ENCODE measurements at places on chromosomes 13 and 19. TPM values are rescaled to one million over a fixed set of nuclear protein-coding genes. Genes with fewer than 3 reads are reported as not detected.
A peak's percentile ranks its signal among the peaks of the same experiment; 100 is the strongest.

The TMEM272 gene
- not detected for total RNA-seq

The MED25 gene
- 34.4 TPM for total RNA-seq

The NXNL1 gene
- not detected for total RNA-seq

The PGLYRP2 gene
- 0.05 TPM for total RNA-seq

The CRLF1 gene
- total RNA-seq, result not detected

The APLP1 gene
- total RNA-seq, result 2.5 TPM

The ZNF728 gene
- total RNA-seq, result 0.34 TPM

The LILRB3 gene
- total RNA-seq, result not detected

The CEACAM20 gene
- not detected for total RNA-seq

The ZFP28 gene
- 8.1 TPM for total RNA-seq

The EID2B gene
- 2.2 TPM for total RNA-seq

The DYRK1B gene
- 37.2 TPM for total RNA-seq

- peak; percentile 72 for DNase-seq
Measured at GRCh38 chr19:52748336-52748950, 13.6 kb upstream of the ZNF611 start.

GRCh38 chr19:36030264-36031148 is 2.2 kb downstream of the CLIP3 start:
- DNase-seq, result no peak

DNA sequence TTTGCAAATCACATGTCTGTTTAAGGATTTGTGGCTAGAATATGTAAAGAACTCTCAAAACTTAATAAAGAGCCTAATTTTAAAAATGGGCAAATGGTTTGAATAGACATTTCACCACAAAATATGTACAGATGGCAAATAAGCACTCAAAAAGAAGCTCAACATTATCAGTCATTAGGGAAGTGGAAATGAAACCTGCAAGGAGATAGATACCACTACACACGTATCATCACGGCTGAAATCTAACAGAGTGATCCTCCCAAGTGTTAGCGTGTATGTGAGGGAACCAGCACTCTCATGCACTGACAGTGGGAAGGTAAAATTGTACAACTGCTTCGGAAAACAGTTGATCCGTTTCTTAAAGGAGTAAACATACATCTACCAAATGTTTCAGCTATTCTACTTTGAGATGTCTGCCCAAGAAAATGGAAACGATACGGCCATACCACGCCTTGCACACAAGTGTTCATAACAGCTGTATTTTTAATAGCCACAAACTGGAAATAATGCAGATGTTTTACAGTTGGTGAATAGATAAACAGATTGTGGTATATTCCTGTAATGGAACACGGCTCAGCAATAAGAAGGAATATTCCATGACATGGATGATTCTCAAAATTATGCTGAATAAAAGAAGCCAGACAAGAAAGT is 14.5 kb downstream of the ARHGEF7 start:
- no peak for DNase-seq

DNA sequence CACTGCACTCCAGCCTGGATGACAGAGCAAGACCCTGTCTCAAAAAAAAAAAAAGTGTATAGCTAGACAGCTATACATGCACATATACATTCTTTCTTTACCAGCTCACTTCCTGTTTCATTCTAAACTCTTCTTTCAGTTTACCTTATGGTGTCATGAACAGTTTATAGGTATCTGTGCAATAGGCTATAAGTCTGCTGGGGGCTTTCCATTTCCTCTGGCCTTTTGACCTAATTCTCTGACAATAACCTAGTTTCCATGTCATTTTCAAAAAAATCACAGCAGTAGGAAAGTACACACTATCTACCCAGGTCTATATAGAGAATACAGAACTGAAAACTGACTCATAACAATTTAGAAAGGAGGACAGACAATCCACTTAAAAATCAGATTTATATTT is 24.4 kb upstream of the URAD start:
- DNase-seq, result no peak

DNA sequence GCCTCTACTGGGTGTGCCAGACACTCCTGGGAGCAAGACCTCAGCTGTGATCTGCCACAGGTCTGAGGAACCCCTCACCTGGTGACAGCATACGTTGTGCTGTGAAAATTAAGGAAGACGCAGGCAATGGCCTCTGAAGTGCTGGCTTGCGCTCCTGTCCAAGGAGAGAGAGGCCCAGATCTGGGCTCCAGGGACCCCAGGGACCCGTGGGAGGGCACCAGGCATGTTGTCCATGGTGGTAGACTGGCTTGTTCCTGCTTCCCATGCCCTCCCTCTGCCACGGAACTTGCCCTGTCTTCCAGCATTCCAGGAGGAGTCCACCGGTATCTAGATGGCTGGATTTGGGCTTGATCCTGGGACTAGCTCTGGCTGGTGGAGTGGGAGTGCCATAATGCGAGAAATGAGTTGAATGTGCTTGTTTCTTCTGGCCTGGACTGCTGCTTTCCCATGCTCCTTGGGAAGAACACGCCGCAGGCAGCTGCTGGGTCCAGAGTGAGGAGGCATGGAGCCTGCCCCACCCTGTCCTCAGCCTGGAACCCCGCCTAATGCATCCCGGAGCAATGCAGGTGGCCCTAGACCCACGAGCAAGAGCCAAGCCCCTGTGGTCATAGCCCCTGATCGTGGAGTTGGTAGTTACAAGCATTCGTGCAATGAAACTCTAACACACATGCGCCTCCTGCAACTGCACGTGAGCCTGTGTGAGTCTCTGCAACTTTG is 190.2 kb downstream of the TEX29 start:
- no peak for DNase-seq

- peak; percentile 16 for DNase-seq
Measured at GRCh38 chr19:17997969-17998826, 9.8 kb upstream of the ARRDC2 start.

- DNase-seq, result no peak
Measured at GRCh38 chr13:110284779-110285484, 22.0 kb downstream of the COL4A1 start.

- DNase-seq, result no peak
Measured at GRCh38 chr19:6997679-6998445, 23.4 kb downstream of the MBD3L2B start.

DNA sequence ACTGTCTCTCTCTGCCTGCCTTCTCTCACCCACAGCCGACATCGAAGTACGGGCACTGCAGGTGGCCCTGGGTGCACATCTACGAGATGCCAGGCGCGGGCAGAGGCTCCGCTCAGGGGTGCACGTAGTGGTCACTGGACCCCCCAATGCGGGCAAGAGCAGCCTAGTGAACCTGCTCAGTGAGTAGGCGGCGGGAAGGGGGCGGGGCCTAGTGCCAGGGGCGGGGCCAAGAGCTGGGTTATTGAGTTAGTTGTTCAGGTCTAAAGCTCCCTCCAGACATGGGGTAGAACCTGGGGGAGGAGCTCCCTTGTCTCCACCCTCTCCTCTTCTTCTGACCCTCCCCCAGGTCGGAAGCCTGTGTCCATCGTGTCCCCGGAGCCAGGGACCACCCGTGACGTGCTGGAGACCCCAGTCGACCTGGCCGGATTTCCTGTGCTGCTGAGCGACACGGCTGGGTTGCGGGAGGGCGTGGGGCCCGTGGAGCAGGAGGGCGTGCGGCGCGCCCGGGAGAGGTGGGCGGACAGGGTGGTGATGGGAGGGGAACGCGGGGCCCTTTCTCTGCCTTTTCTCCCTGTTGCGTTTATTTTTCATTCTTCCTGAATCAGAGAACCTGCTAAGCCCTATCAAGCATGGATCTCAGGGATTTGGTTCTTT is 1.9 kb downstream of the GTPBP3 start:
- DNase-seq, result no peak

DNA sequence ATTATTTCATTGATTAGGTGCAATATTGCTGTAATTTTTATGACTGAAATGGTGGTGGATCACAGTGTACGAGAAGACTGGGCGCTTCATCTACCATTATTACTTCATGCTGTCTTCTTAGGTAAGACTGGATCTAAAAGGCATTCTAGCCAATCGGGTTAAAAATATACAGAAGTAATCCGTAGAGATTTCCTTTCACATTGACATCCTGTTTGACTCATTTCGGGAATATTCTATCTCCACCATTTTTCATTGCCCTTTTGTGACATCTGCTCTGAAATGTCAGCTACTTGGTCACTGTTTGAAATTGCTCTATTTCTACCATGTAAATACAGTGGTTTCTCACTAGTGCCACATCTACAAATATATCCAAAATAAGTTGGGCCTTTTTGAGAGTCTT is 90.2 kb downstream of the ZAR1L start:
- no peak for DNase-seq

GRCh38 chr19:43776286-43776685 is 4.5 kb downstream of the KCNN4 start:
- no peak for DNase-seq

DNA sequence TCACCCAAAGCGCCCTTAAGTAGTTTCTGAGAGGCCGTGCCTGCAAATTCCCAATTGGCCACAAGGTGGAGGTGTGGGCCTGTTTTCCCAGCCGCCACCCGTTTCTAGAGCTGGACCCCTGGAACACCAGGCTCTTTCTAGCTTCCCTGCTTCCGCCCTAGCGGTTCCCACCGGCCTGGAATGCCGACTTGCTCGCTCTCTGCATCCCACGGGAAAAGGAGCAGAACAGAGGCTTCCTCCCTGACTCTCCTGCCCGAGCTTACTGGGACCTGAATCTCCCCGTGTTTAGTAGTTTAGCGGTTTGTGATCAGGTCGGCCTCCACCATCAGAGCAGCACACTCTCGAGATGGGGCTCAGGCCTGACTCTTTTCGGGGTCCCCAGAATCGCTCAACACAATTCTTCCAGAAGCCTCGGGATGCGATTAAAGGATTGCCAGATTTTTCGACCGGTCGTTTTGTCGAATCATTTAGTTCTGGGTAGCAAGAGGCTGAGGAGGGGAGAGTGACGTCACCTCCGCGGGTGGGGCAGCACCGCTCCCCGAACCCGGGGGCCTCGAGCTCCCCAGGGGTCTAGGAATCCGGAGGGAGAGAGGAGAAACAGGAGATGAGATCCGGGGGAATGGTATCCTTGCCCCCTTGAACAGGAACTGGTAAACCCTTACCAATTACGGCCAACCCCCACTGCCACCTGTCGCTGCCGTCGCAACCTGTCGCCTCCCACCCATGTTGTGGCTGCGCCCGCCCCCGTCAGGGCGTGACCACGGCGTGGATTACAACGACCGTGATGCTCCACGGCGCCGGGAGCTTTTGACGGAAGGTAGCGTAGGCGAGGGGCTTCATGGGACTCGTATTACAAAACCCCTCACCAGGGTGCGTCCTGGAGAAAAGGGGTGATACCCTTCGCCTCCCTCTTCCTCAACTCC is 8.0 kb downstream of the NAPSA start:
- peak; percentile 78 for DNase-seq

GRCh38 chr13:92315265-92315664 is 911.3 kb upstream of the GPC6 start:
- DNase-seq, result no peak

GRCh38 chr19:55492362-55492944 is 4.2 kb downstream of the SSC5D start:
- DNase-seq, result no peak

- no peak for DNase-seq
Measured at GRCh38 chr13:45594764-45595163, 20.8 kb downstream of the ERICH6B start.

DNA sequence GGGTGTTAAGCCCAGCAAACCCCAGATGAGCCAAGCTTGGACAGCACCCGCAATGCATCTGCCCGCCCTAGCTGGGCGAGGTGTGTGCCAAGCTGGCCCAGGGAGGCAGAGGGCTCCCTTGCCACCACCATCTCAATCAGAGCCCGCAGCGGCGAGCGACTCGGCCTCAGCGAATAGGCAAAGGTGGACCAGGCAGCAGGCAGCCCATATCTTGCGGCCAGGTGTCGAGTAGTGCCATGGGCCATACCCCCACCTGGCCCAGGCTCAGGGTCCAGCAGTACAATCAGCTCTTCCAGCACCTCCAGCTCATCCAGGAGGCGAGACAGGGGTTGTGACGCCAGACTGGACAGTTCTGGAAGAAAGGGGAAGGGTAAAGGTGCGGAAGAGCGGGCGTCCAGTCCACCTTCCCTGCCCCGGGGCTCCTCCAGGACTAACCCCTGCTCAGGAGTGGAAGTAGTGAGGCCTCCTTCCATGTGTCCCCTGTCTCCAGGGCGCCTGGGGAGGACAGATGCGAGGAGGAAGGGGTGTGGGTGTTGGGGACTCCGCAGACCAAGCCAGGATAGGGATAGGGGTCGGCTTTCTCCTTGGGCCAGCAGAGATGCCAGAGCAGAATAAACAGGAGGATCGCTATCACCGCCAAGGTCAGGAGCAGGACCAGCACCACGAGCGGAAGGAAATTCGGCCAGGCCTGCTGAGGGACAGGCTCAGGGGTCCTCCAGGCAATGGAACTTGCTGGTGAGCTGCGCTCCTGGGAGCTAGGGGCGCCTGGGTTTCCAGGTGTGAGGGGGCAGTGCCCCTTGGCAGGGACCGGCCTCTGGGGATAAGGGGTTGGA is 2.8 kb downstream of the IGFLR1 start:
- DNase-seq, result no peak

DNA sequence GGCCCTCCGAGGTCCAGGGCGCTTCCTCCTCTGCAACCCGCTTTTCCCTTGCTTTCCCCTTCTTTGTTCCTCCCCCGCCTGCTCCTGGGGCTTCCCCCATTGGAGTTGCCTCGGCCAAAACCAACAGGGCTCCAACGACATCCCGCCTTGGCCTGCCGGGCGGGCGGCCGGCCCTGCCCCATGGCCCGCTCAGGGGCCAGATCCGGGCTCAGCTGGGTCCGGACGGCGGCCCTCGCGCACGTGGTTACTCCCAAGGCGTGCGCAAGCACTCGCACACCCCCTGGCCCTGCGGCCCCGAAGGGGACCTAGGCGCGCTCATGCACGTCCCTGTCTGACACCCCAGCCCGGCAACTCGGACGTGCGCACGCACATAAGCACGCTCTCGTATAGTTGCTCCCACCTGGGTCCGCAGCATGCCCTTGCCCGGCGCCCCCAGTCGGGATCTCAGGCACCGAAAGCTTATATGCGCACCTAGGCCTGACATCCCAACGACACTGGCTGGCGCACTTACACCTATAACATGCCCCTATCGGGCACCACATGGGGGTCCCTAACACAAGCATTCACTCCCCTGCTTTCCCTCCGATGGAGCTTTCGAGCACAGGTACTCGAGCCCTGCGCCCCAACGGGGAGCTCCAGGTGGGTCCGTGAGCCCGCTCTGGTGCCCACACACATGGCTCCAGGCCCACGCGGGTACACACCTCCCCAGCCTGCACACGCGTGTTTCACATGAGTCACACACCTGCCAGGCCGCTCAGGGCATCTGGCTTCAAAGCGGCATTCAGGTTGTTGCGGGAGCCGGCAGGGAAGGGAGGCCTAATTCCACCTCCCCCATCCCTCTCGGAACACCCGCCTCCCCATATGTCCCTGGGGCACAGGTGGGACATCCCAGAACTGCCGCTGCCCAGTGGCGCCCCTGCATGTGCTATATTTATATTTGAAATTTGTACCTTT is 15.0 kb downstream of the NFIX start:
- no peak for DNase-seq

Data from dermis blood vessel endothelial cell (primary cell).